Fibroblast of the conjunctiva (primary cell): ENCODE measurements at places on chromosomes 7 and 10.
A peak's percentile ranks its signal among the peaks of the same experiment; 100 is the strongest.

DNA sequence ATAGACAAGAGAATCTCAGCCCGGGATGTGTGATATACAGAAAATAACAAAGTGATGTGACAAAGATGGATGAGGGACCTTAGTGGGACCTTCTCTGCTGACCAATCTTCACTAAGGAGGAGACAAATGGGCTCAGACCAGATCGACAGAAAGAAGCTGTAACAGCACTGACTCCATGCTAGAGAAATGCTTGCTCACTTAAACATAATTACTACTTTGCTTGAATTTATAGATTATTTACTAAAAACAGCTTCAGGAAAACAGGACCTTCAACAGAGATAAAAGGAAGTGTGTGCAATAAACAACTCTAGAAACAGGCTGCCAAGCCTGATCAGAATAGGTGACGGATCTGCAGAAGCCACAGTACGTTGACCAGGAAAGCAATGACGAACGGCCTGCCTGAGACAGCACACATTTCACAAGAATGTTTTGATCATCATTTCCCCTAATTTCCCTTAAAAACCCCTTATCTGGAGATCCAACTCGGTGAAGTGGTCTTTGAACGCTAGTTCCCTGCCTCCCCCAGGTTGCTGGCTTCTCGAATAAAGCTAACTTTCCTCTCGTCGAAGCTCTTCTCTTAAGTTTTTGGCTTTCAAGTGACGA is 98.4 kb upstream of the STEAP1B start:
- no peak for DNase-seq

DNA sequence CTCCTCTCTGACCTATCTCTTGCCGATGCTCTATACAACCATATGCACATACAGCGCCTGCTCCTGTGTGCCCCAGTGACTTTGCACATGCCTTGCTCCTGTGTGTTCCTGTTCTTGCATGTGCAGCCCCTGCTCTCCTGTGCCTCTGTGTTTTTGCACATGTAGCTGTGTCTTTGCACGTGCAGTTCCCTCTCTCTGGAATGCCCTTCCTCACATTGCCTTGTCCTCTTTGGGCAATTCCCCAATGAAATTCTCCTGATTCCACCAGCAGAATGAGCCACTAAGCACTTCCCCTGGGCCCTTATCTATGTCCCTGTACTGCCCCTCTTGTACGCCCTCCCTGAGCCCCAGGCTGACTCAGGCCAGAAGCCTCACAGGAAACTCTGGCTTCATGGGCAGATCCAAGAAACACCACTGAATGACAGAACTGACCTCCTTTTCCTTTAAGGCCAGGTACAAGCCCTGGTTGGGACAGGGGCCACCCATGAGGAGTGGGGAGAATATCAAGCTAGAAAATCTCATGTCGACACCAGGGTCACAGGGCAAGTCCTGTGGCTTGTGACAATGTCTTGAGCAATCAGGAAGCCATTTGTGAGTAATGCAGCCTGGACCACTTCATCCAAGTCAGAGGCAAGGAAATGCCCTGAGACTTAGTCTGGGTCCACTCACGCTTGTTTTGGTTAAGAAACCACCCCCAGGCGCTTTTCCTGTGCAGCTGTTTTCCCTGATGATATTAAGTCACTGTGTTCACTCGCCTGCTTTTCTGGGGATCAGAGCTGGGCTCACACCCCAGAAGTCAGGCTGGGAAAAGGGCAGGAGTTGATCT is 1.9 kb upstream of the ARHGAP22 start:
- peak; percentile 69 for DNase-seq

GRCh38 chr10:56624082-56624481 is 263.0 kb upstream of the ZWINT start:
- no peak for DNase-seq

DNA sequence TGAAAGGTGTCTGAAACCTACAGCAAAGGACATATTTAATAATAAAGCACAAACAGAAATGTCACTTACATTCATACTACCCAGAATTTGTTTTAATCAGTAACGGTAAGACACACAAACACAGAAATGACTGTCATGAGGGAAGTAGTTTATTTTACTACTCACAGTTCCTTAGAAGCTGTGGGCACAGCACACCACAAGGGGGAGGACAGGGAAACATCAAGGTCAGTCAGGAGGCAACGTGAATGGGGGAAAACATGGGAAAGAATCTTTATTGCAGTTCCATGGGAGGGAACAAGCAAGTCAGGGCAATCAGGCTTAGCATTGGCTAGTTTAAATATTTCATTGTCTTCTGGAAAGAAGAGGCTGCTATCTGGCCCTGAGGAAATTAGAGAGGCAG is 123.8 kb upstream of the PDSS1 start:
- DNase-seq = no peak

- no peak for DNase-seq
Observed at GRCh38 chr10:50566150-50566549, 57.6 kb downstream of the SGMS1 start.
